ENCODE measurements at places on chromosomes 13 and 19.

DNA sequence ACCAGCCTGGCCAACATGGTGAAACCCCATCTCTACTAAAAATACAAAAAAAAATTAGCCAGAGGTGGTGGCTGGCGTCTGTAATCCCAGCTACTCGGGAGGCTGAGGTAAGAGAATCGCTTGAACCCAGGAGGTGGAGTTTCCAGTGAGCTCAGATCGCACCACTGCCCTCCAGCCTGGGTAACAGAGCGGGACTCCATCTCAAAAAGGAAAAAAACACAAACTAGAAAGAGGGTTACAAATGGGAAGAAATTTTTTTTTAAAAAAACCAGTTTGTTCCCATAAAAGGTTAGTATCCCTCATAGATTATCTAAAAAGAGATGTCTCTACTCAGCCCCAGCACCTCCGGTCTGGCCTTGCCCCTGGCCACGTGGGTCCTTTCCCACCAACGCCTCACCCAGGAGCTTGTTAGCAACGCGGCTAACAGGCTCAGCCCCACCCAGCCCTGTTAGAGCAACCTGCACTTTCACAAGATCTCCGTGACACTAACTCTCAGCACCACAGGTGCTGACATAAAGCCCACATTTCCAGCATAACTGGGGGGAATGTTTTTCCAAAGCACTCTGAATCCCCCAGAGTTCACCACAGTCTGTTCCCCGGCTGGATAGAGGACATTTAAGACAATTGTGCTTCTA, 4.3 kb downstream of the DMKN start:
- peak; percentile 89 for DNase-seq

DNA sequence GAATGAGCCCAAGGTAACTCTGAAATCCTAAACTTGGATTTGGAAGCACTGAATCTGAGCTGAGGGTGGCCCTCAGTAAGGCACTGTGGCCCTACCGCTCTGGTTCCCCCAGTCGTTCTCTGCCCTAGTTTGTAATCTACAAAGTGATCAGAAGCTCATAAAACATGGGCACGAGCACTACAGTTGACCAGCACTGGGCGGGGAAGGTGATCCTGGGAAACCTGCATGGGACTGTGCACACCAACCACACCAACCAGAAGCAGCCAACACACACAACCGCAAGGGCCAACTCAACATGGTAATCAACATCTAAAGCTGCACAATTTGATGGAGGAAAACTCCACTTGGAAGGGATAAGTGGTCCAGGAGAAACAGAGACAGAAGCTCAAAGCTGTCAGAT, 22.9 kb downstream of the SLC7A1 start:
- DNase-seq = no peak

DNA sequence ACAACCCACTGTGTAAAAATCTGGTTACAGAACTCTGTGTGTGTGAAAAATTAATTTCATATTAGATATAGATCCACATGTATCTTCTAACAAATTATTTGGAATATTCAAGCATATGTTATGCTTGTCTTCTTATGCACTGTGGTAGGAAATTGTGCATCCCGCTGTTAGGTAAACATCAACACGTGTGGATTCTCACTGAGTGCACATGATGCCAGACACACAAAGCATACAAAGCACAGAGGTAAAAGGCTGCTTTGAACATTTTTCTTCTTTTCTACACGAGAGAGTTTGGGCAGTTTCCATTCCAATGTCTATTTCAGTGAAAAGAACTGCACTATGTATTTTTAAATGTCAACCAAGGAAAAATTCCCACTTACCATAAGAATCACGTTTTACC, 354.9 kb downstream of the PCDH9 start:
- no peak for DNase-seq

DNA sequence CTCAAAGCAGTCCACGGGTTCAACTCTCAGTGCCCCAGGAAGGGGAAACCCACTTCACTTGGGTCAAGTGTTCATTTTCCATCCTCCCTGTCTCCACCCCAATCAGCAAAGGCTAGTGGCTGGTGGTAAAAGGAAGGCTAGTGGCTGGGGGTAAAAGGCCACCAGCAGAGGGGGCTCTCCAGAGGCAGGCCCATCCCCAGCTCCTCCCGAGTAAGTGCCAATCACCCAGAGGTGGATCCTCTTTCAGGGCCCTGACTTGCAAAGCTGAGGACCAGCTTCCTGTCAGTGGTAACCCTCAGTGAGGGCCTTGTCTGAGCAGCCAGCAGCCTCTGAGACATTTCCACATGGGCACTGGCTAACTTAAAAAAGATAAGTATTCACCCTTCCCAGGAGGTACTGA, 22.0 kb upstream of the TPT1 start:
- DNase-seq = no peak

GRCh38 chr13:95833126-95833525, 156.2 kb downstream of the DNAJC3 start:
- no peak for DNase-seq

DNA sequence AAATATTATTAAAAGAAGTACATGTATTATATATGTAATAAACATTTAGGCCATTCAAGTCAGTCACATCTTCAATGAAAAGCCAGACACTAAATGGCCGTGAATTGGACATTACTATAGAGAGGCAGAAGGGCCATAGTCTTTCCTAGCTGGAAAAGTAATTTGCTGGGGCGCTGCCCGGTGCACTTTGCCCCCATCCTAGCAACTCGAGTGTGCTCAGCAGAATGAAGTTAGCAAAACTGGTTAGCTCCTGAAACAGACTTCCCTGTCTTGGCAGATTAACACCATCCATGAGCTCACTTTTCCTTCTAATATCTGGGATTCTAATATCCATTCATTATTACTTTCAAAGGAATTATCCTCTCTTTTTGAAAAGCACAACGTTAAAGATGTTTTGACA, 2.8 kb upstream of the SPRYD7 start:
- DNase-seq = peak; percentile 61

GRCh38 chr19:39599116-39599515, 3.2 kb upstream of the LGALS13 start:
- DNase-seq = peak; percentile 63

DNA sequence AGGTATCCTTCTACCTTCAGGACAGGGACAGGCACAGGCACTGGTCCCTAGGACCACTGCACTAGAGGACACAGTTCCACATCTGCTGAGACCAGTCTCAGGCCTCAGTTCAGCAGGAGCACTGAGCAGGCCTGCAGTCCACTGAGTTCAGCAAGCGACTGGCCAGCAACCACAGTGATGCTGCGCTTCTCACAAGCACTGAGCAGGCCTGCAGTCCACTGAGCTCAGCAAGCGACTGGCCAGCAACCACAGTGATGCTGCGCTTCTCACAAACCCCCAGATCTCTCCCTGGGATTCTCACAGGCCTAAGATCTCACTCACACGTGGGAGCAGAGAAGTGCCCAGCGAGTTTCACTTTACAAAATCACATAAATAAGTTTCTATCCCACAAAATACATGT, 140.6 kb downstream of the IRS2 start:
- DNase-seq = no peak

- DNase-seq = peak; percentile 96
Observed at GRCh38 chr19:38831142-38831605, 420 bp downstream of the ECH1 start.

DNA sequence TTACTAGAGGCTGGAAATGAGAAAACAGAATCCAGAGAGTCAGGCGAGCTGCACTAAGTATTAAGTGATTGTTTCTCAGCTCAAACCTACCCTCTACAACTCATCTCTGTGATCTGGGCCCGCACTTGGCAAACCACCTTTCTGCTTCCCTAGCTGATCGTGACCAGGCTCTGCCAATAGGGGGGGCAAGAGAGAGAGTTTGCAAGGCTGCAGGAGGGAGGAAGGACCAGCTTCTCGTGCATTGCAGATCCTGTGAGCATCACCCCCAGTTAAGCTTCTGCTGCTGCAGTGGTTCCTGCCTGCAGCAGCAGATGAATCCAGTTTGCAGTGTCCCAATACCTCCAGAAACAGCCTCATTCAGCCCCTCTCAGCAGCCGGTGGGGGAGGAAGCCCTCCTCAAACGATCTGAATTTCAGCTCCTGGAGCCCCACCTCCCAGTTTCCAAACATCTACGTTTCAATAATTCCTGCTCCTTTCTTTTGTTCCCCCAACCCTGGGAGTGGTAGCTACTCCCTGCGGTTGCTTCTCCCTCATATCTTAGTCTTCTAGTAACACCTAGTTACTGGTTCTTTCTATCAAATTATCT, 20.0 kb downstream of the XRCC1 start:
- DNase-seq = peak; percentile 84

- no peak for DNase-seq
Observed at GRCh38 chr19:12705169-12705568, 8.7 kb upstream of the FBXW9 start.

- no peak for DNase-seq
Observed at GRCh38 chr19:14433554-14434501, 722 bp downstream of the PKN1 start.

DNA sequence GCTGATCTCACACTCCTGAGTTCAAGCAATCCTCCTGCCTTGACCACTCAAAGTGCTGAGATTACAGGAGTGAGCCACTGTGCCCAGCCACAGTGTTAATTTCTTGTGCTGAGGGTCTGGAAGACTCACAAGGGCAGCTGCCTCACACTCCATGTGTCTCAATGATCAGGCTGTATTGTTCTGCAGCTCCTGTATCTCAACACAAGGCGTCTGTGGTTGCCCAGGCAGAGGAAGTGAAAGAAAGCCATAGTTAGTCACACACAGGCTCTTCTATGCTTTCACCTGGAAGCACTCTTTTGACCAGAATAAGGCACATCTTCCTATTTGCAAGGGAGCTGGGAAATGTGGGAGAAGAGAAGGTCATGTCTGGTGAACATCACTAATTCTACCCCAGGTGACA, 107.3 kb upstream of the ZNF507 start:
- no peak for DNase-seq

DNA sequence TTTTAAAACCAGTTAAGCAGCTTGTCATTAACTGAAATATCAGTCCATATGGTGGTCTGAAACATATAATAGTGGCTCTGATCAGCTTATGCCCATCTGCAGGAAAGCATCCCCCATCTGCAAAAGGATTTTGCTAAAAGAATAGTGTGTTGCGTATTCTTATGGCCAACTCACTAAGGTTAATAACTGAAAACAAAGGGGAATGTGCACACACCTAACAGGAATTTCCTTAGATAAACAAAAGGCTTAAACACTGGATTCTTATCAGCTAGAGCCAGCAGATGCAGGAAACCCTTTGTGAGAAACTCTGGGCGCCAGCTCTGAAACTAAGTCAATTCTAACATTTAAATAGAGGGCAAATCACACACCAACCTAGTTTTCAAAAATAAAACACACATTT, 22.1 kb downstream of the VPS36 start:
- no peak for DNase-seq

GRCh38 chr19:55486043-55486970, 1.3 kb downstream of the NAT14 start:
- DNase-seq = no peak

DNA sequence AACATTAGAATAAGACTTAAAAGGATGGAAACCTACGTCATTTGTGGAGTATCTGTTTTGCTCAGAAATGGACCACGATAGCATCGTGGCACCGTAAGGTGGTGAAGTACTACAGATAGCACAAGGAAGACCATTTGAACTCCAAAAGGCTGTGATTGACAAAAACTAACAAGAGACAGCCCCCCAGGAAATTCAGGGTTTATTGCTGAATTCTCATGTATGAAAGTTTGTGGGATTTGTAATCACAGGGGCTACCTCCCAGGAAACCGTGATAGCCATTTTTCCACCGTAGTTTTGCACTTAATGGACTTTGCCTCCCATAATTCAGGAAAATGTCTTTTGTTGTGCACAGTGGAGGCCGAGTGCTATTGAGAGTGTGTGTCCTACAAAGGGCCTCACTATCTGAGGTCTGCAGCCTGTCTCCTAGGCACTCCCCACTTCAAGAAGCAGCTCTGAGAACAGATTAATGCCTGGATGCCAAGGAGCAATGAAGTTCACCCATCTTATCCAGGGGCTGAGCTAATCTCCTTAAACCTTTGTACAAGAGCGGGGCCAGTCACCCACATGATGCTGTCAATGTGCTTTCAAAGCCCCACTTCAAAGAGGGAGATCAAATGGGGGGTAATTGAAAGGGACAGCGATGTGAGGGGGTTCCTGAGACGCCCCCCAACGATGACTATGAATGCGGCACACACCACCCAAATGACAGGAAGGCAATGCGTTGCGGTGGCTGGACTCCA, 182.6 kb downstream of the COL4A1 start:
- DNase-seq = no peak

GRCh38 chr13:51270623-51271415, 48.6 kb downstream of the FAM124A start:
- DNase-seq = no peak

GRCh38 chr19:44635581-44636438, 7.9 kb upstream of the PVR start:
- DNase-seq = no peak

GRCh38 chr13:71030784-71031183, 836.2 kb downstream of the DACH1 start:
- peak; percentile 84 for DNase-seq

DNA sequence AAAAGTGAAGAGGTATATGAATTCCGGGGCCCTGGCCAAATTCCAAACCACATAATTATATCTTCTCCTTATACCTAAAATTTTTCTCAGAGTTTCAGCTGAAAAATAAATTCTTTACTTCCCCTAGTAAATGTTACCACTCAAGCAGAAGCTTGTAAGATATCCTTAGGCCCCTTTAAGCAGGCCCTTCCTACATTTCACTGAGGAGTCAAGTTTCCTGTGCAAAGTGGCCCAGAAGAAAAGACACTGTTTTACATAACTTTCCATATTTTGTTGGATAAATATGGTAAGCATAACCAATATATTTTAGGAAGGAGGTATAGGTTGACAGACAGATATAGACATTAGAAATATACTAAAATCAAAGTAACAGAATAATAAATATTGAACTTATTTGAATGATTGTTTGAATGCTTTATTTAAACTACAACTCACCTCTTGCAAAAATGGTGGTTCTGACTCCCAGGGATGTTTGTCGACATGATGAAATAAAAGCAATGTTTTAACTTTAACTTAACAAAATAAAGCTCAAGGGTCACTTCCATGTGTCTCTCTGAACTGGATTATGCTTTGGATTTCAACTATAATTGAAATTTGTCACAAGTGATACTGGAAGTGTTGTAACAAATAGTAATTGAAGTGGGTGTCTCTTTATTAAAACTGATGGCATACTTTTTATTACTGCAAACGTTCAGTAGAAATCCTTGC, 141.2 kb downstream of the SPRY2 start:
- no peak for DNase-seq

DNA sequence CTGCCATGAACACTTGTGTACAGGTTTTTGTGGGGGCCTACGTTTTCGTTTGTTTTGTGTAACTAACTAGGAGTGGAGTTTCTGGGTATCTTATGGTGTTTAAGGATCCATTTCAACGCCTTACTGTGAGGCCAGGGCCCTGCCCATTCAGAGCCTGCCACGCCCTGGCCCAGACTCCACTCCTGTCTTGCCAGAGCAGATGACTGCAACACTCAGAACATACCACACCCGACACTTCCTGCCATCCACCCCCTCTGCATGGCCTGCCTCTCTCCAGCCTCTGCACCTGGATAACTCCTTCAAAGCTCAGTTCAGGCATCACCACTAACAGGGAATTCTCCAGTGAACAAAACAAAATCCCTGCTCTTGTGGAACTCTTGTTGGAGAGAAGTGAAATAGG, 43.2 kb downstream of the RGCC start:
- DNase-seq = no peak

- DNase-seq = no peak
Observed at GRCh38 chr19:41528106-41528505, 47.9 kb upstream of the CEACAM21 start.
